ENCODE measurements at places on chromosomes 7 and 10.

DNA sequence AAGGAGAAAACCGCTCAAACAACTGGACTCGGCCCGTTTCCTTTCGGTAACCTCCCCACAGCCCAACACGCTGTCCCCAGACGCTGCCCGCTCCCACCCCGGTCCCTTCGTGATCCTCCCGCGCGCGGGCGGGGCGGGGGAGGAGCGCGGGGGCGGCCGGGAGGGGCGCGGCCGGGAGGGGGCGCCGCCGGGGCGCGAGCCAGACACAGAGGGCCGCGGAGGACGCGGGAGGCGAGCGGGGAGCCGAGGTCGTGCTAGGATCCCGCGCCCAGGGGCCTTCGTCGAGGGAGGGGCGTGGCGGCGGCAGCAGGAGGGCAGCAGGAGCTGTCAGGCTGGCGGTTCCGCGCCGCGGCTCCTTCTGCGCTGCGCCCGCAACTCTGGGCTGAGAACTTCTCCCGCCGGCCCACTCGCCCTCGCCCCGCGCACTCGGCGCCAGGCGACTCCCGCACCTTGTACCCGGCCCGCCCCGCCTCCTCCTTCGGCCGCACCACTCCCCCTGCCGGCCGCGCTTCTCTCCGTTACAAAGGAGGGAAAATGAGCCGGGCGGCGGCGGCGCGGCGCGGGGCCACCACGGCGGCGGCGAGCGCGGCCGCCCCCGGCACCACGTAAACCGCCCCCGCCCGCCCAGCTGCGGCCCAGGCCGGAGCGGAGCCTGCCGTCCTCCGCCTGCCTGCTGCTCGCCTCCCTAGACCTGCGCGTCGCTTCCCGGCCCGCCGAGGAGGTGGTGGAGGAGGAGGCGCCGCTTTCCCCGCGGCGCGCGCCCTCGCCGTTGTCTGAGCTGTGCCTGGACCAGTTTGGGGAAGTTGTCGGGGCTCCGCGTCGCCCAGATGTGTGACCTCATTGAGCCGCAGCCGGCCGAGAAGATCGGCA is at the start of gene CDK14:
TSS of gene CDK14 (plus strand) at position 521 of the 870 bp plus-strand sequence. CDS start at position 828, 307 bp downstream.
- peak within 1 kb of the TSS; percentile 82 for H3K4me3 ChIP-seq
- H3K27me3 ChIP-seq, result no peaks in the 10 kb centered on the region
- peak; percentile 93 for DNase-seq
- peak within 1 kb of the TSS; percentile 85 for H3K27ac ChIP-seq
- no peaks in the 10 kb centered on the region for H3K36me3 ChIP-seq

DNA sequence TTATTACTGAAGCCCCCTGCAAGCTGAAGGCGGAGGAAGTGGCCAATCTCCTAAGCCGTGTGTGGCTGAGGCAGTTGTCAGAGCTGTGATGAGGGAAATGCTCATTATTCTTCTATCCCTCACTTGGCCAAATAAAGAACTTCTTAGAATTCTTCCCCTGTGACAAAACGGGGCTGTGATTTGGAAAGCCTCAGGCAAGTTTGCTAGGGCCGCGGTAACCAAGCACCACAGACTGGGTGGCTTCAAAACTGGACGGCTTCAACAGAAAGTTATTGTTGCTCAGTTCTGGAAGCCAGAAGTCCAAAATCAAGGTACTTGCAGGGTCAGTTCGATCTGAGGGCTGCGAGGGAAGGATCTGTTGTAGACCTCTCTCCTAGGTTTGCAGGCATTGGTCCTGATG is 72.3 kb upstream of the STEAP1B start:
- H3K36me3 ChIP-seq, result no peaks in the 10 kb centered on the region
- no peak overlapping the region for H3K4me3 ChIP-seq
- H3K4me1 ChIP-seq, result peaks cover 9% of the 10 kb centered on the region

GRCh38 chr10:75000748-75001321 is 110.6 kb upstream of the SAMD8 start:
- H3K27ac ChIP-seq, result no peak overlapping the region
- no peaks in the 10 kb centered on the region for H3K27me3 ChIP-seq
- no peak overlapping the region for H3K4me3 ChIP-seq
- DNase-seq, result no peak

DNA sequence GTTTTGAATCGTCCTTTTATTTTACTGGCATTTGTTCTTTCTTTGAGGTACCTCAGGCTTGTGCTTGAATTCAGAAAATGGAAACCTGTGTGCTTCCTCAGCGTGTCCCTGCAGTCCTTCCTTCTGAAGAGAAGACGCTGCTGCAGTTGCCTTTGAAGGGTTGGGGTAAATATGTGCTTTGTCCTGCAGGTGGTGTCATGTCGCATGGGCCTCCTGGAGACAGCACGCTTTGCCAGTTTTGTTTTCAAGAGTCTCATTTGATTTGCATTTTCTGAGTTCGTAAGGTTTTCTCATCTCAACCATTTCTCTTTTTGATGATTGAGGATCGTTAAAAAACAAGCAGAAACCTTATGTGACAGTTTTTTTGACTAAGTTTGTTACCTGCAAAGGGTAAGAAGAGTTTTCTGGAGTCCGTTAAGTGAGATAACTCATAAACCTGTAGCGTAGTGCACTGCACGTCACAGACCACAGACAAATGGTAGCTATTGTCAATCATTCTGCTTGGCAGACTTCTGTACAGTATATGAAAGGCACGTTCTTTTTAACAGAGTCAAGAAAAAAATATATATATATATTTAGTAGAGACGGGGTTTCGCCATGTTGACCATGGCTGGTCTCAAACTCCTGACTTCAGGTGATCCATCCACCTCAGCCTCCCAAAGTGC is 57.0 kb downstream of the CDC123 start:
- no peak for DNase-seq
- H3K27me3 ChIP-seq, result no peaks in the 10 kb centered on the region
- no peaks in the 10 kb centered on the region for H3K36me3 ChIP-seq
- H3K27ac ChIP-seq, result no peak overlapping the region
- H3K4me1 ChIP-seq, result no peaks in the 10 kb centered on the region

- H3K27ac ChIP-seq, result no peak overlapping the region
- no peaks in the 10 kb centered on the region for H3K36me3 ChIP-seq
- H3K4me1 ChIP-seq, result no peaks in the 10 kb centered on the region
- H3K4me3 ChIP-seq, result no peak overlapping the region
- no peaks in the 10 kb centered on the region for H3K27me3 ChIP-seq
Observed at GRCh38 chr10:120961795-120962755, 110.9 kb downstream of the WDR11 start.

GRCh38 chr7:96157856-96158255 is 164.0 kb downstream of the SLC25A13 start:
- H3K4me1 ChIP-seq, result no peaks in the 10 kb centered on the region
- no peak for DNase-seq
- no peak overlapping the region for H3K4me3 ChIP-seq
- H3K36me3 ChIP-seq, result no peaks in the 10 kb centered on the region
- no peak overlapping the region for H3K27ac ChIP-seq

DNA sequence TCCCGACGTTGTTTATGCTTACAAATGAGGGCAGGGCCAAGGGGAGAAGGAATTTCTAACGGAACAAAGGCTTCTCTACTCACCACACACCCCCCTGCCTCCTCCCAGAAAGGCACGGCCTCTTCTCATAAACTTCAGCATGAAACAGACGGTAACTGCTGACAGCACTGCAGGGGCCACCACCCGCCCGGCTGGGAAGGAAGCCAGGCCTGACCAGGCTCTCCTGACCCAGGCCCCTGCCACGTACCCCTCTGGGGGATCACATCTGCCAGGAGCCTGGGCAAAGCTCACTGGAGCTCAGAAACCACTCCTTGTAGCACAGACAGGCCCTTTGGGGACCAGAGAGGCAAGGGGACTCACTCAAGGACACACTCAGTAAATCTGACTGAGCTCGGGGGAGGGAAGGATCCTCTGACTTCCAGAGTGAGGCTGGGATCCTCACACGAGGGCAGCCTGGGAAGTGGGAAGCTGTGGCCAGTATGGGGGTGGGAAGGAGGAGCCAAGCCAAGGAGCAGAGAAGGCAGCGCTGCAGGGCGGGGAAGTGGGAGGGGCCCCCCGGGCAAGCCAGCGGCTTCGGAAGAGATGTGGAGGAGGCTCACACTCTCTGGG is 46.1 kb downstream of the ZCCHC24 start:
- H3K36me3 ChIP-seq, result no peaks in the 10 kb centered on the region
- no peaks in the 10 kb centered on the region for H3K27me3 ChIP-seq
- DNase-seq, result peak; percentile 49
- no peak overlapping the region for H3K27ac ChIP-seq

GRCh38 chr10:80701706-80702105 is 164.0 kb downstream of the SH2D4B start:
- H3K4me1 ChIP-seq, result no peaks in the 10 kb centered on the region
- H3K4me3 ChIP-seq, result no peak overlapping the region
- no peaks in the 10 kb centered on the region for H3K27me3 ChIP-seq
- H3K36me3 ChIP-seq, result no peaks in the 10 kb centered on the region
- no peak overlapping the region for H3K27ac ChIP-seq

DNA sequence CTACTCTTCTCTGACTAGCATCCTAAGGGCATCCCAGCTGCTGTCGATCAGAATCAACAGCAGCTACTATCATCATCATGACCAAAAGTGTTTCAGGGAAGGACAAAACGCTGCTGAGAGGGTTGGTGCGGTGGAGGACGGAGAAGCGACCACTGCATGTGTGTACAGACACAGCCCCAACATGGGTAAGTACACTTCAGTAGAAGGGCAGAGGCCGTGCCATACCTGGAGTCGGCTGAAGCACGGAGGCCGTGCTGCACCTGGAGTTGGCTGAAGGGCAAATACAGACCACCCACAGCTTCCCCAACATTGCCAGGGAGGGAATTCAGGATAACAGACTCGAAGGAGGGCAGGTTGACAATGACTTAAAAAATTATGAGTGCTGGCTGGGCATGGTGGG is 67.8 kb upstream of the CYTH3 start:
- no peak overlapping the region for H3K4me3 ChIP-seq
- H3K36me3 ChIP-seq, result no peaks in the 10 kb centered on the region
- H3K27me3 ChIP-seq, result no peaks in the 10 kb centered on the region
- no peaks in the 10 kb centered on the region for H3K4me1 ChIP-seq

DNA sequence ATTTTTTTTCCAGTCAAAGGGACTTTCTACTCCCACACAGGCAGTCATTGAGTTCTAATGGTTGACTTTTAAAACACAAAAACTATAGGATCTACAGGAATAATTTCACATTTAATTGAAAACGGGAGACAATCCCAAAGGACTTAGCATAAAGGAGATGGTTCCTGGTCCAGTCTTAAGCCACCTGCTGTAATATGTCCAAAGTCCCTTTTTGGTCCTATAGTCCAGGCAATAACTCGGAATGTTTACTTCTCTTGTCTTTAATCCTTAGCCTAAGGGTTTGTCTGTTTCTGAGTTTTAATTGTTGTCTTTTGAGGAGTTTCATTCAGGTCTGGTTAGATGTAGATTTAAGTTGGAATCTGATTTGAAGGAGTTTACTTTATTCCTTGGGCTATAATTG is 184.9 kb downstream of the BAMBI start:
- DNase-seq, result no peak
- H3K4me3 ChIP-seq, result no peak overlapping the region
- H3K4me1 ChIP-seq, result no peaks in the 10 kb centered on the region
- H3K36me3 ChIP-seq, result no peaks in the 10 kb centered on the region
- no peaks in the 10 kb centered on the region for H3K27me3 ChIP-seq

DNA sequence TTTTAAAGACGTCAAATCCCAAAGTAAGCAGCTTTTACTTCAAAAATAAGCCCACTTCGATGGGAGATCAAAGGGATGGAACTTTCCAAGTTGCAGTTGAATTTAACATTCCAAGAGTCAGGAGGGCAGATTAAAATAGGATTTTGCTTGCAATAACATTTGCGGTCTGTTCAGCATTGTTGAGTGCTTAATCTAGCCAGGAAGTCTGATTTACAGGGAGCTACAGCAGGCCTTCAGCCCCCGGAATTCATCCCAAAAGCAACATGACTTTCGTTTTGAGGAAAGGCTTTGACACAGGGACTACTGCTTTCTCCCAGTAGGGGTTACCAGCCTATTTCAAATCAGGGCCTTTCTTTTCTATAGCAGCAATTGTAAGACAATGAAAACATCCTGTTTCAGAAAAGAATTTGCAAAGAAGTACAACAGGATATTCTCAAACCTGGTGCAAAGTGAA is 279.6 kb upstream of the PITRM1 start:
- no peak overlapping the region for H3K4me3 ChIP-seq
- no peaks in the 10 kb centered on the region for H3K27me3 ChIP-seq
- no peaks in the 10 kb centered on the region for H3K4me1 ChIP-seq
- no peak for DNase-seq

DNA sequence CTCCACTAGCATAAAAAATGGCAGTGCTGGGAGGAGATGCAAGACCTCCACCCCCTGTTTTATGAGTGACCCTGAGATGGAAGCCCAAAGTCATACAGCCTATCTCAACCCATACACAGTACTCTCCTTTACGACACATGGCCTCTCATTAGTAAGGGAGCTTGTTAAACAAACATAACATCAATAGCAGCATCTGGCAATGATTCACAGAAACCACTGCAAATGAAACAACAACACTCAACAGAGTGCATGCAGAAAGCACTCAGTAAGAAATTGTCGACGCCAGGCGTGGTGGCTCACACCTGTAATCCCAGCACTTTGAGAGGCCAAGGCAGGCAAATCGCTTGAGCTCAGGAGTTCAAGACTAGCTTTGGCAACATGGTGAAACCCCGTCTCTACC is 27.5 kb upstream of the FIGNL1 start:
- no peaks in the 10 kb centered on the region for H3K36me3 ChIP-seq
- H3K27me3 ChIP-seq, result no peaks in the 10 kb centered on the region
- no peak overlapping the region for H3K4me3 ChIP-seq
